ENCODE measurements at places on chromosomes 4 and X.

- DNase-seq, result no peak
Observed at GRCh38 chr4:40357738-40358137, 22.6 kb downstream of the CHRNA9 start.

DNA sequence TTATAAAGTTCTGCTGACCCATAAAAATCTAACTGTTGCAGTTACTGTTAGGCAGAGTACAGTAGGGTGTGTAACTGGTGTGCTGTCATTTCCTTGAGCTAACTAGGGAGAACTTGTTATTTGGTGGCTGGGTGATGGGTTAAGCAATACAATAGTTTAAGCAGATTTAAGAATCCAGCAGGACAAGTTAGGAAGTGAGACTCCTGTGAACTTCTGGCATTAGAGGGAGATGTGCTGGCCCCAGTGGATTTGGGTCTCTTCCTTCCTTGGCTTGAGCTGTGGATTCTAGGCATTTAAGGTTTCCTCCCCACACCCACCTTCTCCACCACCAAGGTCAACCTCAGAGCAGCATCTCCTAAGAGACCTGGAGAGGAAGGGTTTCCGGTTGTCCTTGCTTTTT lies 70.5 kb downstream of the CLCN5 start:
- no peak for DNase-seq

- DNase-seq, result no peak
Observed at GRCh38 chrX:41257801-41258200, 76.2 kb upstream of the DDX3X start.

DNA sequence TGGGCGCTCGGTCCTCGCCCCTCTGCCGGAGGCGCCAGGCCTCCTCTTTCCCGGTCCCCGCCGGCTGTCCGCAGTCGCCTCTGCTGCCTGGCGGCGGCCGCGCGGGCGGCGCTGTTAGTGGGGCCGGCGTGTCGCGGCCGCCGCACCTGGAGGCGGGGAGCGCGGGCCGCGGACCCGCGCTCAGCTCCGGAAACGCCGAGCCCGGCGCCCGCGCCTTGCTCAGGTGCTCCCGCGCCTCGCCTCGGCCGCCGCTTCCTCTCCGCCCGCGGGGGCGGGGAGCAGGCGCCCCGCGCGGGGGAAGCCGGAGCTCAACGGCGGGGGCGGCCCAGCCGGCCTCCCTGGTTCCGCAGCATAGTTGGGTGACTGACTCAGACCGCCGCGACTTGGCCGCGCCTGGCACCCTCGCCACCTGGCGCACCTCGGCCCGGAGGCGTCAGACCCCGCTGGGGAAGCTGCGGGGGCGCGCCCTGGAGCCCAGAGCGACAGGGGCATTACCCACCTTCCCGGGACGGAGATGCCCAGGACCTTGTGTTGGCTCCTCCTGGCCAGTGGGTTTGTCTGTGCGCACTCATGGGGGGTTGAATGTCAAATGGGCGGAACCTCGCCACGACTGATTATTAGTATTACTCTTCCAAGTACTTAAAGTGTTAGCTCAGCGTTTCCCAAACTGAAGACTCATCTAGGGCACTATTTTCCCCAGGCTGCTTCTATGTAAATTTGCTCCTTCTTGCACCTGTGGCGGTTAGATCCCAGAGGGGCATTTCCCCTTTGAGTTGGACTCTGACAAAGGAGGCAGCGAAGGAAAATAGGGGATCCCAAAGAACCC lies at the start of gene ARAP2:
Gene ARAP2 (minus strand): TSS at position 258 of the 826 bp plus-strand sequence. CDS start 15,028 bp downstream, outside the sequence.
- DNase-seq, result no peak

GRCh38 chr4:152660526-152660925 lies 19.3 kb downstream of the TMEM154 start:
- no peak for DNase-seq

DNA sequence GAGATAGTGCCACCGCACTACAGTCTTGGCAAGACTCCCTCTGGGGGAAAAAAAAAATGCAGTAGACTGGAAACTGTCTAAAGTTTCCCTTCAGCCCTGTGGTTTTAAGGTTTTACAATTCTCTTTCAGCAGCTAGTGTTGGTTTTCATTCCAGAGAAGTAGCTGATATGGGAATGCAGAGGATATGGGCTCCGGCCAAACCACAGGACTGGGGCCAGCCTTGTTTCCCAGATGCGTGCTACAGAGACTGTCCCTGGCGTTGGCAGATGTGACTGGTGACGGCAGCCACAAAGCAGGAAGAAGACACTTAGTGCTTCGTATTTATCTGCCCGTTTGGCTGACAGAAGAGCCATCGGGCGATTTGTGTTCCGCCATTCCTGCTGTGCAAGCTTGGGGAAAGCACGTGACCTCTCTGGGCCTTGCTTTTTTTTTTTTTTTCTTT lies 43.2 kb downstream of the ZBTB49 start:
- no peak for DNase-seq

GRCh38 chr4:102713096-102713495 lies 47.7 kb downstream of the MANBA start:
- DNase-seq, result no peak

DNA sequence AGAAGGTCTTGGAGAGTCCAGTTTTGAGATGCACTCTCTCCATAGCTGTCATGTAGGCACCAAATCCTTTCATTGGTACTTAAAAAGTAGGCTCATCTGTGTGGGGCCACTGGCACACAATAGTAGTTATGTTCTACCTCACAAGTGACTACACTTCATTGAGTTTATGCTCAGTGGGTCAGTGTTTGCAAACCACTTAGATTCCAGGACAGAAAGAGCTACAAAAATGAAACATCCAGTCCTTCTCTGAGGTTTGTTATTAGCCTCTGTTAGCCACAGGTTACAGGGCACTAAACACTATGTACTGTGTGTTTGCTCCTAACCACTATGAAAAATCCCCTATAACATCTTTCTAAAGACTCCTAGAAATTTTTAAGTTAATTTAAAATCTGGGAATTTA lies 13.8 kb downstream of the RAB28 start:
- DNase-seq, result no peak

DNA sequence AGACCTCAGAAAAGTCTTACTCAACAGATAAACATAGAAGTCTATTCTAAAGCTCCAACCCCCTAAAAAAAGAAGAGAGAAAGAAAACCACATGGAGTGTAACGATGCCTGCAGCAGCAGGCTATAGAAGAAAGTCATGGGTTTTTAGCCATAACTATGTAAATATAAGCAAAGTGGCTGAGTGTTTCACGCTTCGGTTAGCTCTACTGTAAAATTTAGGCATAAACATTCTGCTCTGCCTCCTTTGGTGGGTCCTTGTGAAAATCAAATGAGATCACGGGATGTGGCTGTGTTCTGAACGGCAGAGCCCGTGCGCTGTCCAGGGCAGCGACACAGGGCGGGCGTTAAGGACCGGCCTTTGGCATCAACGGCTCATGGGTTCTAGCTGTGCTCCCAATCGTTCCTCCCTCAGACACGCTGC lies 78.4 kb downstream of the IRF2 start:
- no peak for DNase-seq

GRCh38 chr4:184312126-184312525 lies 94.5 kb upstream of the ENPP6 start:
- no peak for DNase-seq

DNA sequence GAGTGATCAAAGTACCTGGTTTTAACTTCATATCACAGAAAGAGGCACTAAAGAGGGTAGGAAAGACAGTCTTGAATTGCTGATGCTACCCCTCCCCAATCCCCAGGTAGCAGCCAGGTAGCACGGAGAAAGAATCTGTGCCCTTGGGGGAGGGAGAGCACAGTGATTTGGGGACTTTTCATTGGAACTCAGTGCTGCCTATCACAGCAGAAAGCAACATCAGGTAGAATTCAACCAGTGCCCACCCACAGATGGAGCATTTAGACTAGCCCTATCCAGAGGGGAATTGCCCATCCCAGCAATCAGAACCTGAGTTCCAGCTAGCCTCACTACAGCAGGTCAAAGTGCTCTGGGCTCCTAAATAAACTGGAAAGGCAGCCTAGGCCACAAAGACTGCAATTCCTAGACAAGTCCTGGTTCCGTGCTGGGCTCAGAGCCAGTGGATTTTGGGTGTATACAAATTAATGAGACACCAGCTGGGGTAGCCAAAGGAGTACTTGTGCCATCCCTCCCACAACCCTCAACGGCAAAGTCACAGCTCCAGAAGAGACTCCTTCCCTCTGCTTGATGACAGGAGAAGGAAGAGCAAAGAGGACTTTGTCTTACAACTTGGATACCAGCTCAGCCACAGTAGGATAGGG lies 228.1 kb downstream of the THOC2 start:
- DNase-seq, result no peak

DNA sequence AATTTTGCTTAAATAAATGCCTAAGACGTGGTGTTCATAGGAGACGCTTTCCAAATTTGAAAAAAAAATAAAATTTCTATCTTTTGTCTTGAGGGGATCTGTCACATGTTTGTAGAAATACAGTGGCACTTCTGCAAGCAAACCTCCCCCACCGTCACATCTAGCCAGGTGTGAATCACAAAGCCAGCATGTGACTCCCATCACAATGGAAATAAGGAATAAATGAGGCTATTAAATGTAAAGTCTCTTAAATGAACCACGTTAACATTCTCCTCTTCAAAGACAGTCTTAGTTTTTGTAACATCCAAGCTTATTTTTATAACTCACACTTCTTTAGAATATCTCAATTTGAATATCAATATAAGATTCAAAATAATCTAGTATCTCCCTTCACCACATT lies 63.0 kb upstream of the CCSER1 start:
- no peak for DNase-seq

- DNase-seq, result no peak
Observed at GRCh38 chrX:7570432-7571029, 272.4 kb upstream of the VCX start.

DNA sequence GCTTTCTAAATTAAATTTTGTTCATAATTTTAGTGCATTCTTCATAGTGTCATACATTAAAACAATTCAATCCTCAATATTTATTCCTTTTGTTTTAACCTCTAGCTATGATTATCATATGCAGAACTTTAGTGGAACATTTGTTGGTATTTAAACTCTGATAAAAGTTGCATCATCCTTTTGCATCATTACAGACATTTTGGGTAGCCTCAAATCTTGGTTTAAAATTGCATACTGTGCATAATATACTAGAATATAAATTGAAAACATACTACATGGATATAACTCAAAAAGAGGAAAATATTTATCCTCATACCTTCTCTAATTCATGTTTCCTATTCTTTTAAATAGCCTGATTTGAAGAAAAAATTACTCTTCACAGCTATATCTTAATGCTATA lies 97.3 kb upstream of the NAP1L5 start:
- DNase-seq, result no peak

DNA sequence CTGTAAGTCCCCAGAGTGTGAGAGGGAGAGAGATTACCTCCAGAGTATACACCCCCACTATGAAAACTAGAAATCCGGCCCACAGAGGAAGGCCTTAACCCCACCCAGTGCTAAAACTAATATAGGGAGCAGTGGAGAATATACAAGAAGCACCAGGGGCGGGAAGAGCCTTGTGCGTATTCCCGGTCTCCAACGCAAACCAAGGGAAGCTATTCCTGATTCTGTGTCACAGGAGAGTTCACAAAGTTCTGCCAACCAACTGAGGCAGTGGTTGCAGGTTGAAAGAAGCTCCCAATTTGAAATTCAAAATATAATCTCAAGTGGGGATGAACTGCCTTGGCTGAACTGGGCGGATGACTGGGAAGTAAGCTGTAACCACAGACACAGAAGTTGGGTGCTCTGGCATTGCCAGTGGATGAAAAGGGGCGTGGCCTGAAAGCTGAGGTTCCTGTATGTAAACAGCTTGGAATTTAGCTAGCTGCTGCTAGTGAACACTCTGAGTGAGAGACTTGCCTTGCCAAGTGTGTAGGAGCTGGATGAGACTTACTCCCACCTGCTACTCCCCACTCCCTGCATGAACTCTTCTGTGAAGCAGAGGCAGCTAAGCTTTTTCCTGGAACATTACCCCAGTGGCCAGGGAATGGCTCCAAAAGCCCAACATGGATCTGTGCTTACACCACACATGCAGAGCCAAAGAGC lies 32.7 kb downstream of the ELF2 start:
- DNase-seq, result no peak

GRCh38 chr4:123200051-123200940 lies 196.3 kb upstream of the SPRY1 start:
- no peak for DNase-seq

GRCh38 chr4:168859888-168860694 lies 150.0 kb downstream of the CBR4 start:
- DNase-seq, result no peak

GRCh38 chr4:61380865-61381264 lies 180.7 kb downstream of the ADGRL3 start:
- DNase-seq, result no peak

All from GOT3 (cell line).